ENCODE measurements at places on chromosomes 3 and 15. TPM values are rescaled to one million over a fixed set of nuclear protein-coding genes. Genes with fewer than 3 reads are reported as not detected.

Gene PRRT3
- 0.49 TPM for total RNA-seq

Gene BTLA
- total RNA-seq = under 0.01 TPM

Gene CSPG4
- total RNA-seq = 4.7 TPM

Gene PEX5L
- not detected for total RNA-seq

Gene RARB
- total RNA-seq = 18.5 TPM

Gene CPNE9
- total RNA-seq = not detected

Gene CPLX3
- not detected for total RNA-seq

Gene CHMP2B
- 10.8 TPM for total RNA-seq

Gene SPATA12
- 0.13 TPM for total RNA-seq

Gene FBXL22
- 0.16 TPM for total RNA-seq

Gene LDHAL6B
- not detected for total RNA-seq

Gene ANKRD63
- not detected for total RNA-seq

Measured in bladder microvascular endothelial cell (primary cell).